ENCODE measurements at places on chromosomes 4 and X.
A peak's percentile ranks its signal among the peaks of the same experiment; 100 is the strongest.

- no peak for DNase-seq
Observed at GRCh38 chrX:133306316-133306715, 88.2 kb upstream of the TFDP3 start.

- DNase-seq: peak; percentile 10
Observed at GRCh38 chr4:139763672-139764071, 98.1 kb downstream of the MGST2 start.

- no peak for DNase-seq
Observed at GRCh38 chr4:165070560-165070959, 16.9 kb downstream of the TRIM75 start.

- DNase-seq: no peak
Observed at GRCh38 chrX:10904220-10904619, 206.9 kb upstream of the HCCS start.

DNA sequence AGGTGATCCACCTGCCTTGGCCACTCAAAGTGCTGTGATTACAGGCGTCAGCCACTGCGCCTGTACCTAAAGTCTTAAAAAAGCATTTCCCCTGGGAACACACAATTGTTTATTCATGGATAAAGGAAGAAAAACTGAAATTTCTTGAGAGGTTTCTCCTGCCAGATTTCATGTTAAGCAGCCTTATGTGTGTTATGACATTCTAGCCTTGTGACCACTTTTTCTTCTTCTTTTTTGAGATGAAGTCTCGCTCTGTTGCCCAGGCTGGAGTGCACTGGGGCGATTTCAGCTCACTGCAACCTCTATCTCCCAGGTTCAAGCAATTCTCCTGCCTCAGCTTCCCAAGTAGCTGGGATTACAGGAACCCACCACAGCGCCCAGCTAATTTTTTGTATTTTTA, 57.8 kb upstream of the PLAC8 start:
- DNase-seq: no peak

GRCh38 chrX:7145454-7145853, 2.1 kb upstream of the STS start:
- no peak for DNase-seq

DNA sequence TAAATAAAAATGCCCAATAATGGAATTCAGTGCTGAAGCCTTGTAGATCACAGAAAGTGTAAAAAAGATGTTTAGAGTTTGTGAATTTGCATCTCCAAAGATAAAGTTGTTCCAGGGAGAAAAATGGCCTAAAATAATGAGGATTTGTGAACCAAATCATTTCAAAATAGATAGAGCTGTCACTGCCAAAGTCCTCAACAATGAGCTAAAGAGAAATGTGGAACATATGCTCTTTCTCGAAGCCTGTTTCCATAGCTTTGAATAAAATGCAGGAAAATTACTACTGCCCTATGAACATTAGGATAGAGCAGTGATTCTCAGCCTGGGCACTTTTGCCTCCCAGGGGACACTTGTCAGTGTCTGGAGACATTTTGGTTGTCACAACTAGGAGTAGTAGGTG, 3.4 kb upstream of the AP1S2 start:
- no peak for DNase-seq

GRCh38 chrX:71910643-71910985, at the start of gene NHSL2:
TSS of gene NHSL2 (plus strand) at chrX:71910845.
- no peak for DNase-seq

DNA sequence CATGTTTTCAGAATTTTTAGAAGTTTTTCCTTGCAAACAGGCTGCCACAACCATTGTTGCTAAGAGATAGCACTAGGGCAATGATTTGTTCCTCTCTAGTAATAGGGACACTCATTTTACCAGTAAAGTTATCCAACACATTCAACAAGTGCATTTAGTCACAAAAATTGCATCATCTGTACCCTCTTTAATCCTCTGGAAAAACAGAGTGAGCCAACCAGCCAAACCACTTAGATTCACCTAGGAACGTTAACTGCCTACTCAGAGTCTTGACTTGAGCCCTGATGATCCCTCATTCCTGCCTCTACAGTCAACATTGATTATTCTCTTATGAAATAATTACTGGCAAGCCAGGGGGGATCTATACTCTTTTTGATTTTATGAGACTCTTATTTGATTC, 17.0 kb upstream of the ADGRA3 start:
- no peak for DNase-seq

GRCh38 chrX:20026278-20026677, 35.4 kb upstream of the BCLAF3 start:
- DNase-seq: no peak

DNA sequence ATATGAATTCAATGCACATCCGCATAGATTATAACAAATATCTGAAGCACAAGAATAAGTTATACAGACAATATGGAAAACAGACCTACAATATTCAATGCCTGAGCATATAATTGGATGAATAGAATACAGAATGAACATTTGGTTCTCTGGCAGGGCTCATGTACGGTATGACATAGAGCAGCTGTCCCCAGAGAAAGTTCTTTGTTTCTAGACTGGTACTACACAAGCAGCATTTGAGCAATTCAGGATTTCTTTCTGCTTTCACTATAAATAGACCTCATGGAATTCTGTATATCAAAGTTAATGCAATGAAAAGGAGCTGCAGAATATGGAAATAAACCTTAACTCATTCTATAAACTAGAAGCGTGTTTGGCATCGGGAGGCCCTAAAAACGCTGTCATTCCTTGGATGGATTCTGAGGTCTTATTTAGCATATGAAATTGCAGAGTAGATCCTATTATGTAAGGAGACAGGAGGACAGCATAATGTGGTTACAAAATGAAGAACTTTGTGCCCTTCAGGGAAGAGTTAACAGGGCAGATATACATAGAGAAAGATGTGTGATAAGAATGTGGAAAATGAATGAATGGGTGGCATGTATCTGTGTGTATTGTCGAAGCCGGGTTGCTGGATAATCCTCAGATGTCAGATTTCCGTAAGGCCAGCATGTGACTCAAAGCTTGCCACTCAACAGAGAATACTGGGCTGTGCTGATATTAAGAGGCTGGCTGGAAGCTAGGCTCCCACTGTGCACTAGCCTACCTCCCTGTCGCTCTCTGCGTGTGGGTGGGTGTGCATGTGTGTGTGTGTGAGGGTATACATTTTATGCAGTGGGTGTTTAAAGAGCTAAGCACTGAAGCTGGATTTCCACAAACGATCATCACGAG, 103.3 kb upstream of the SLC4A4 start:
- no peak for DNase-seq

- DNase-seq: no peak
Observed at GRCh38 chr4:101967697-101968346, 177.3 kb downstream of the BANK1 start.

DNA sequence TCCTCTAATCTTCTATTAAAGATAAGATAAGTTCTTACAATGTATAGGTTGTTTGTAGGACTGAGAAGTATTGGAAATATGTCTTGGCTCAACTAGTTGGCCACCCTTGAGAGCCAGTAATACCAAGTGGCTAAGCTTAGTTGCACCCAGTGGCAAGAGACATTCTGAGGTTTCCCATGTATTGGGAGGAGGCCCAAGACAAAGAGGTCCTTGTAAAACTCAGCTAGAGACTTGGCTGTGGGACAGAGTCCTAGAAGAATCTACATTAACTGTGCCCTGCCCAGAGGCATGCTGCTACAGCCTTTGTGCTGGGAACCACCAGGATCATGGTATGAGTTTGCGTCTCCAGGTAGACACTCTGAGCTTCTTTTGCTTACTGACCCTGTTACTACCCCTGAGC, 41.9 kb upstream of the SLC4A4 start:
- DNase-seq: no peak
